ENCODE measurements at places on chromosomes 5 and 9.

- H3K4me1 ChIP-seq: peaks cover 3% of the 10 kb centered on the region
- H3K27ac ChIP-seq: no peak overlapping the region
- H3K36me3 ChIP-seq: no peaks in the 10 kb centered on the region
- no peaks in the 10 kb centered on the region for H3K27me3 ChIP-seq
Observed at GRCh38 chr9:72473474-72474261, 47.7 kb upstream of the TMC1 start.

GRCh38 chr9:113504725-113505590 lies 41.4 kb downstream of the RGS3 start:
- no peaks in the 10 kb centered on the region for H3K36me3 ChIP-seq
- H3K27me3 ChIP-seq: no peaks in the 10 kb centered on the region
- DNase-seq: no peak
- no peak overlapping the region for H3K4me3 ChIP-seq

GRCh38 chr5:15353086-15353645 lies 146.8 kb upstream of the FBXL7 start:
- no peak overlapping the region for H3K27ac ChIP-seq
- H3K27me3 ChIP-seq: no peaks in the 10 kb centered on the region
- no peaks in the 10 kb centered on the region for H3K36me3 ChIP-seq
- no peak overlapping the region for H3K4me3 ChIP-seq
- DNase-seq: no peak
- no peaks in the 10 kb centered on the region for H3K4me1 ChIP-seq

GRCh38 chr9:127204771-127205470 lies 59.7 kb upstream of the GARNL3 start:
- no peaks in the 10 kb centered on the region for H3K27me3 ChIP-seq
- no peak overlapping the region for H3K27ac ChIP-seq

- no peak for DNase-seq
- no peak overlapping the region for H3K27ac ChIP-seq
- peaks cover 29% of the 10 kb centered on the region for H3K36me3 ChIP-seq
- H3K4me3 ChIP-seq: no peak overlapping the region
Observed at GRCh38 chr9:123008909-123009308, 24.6 kb upstream of the GPR21 start.

DNA sequence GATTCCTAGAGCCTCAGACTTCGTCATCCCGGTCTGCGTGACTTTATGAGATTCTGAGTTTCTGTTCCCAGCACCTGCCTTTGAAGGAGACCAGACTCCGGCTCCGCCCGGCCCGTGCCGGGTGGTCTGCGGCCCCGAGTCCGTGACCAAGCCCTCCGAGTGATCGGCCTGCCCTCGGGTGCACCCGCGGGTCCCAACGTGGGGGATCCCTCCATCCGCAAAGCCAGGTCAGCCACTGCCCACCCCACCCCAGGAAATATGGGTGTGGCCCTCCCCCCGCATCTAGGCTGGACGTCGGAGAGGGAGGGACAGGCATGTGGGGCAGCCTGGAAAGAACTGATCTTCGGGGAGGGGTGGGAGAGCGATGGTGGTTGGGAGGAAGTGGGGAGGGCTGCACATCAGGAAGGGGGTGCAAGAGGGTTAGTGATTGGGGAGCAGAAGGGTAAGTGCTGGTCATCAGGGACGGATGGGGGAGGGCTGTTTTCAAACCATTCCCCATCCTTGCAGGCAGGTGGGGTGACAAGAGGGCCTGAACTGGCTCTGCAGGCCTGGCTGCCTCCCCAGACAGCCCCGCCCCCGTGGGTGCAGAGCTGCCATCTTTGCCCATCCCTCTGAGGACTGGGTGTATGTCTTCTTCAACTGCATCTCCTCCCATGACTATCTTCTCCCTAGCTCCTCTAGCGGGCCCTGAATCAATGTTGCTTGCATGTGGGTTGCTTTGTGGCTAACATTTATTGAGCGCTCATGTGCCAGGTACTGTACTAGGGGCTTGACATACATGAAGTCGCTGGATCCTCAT lies 747 bp downstream of the LRSAM1 start:
- no peaks in the 10 kb centered on the region for H3K27me3 ChIP-seq
- peak overlapping the region; percentile 94 for H3K4me3 ChIP-seq
- H3K36me3 ChIP-seq: peaks cover 19% of the 10 kb centered on the region
- peak overlapping the region; percentile 84 for H3K27ac ChIP-seq

DNA sequence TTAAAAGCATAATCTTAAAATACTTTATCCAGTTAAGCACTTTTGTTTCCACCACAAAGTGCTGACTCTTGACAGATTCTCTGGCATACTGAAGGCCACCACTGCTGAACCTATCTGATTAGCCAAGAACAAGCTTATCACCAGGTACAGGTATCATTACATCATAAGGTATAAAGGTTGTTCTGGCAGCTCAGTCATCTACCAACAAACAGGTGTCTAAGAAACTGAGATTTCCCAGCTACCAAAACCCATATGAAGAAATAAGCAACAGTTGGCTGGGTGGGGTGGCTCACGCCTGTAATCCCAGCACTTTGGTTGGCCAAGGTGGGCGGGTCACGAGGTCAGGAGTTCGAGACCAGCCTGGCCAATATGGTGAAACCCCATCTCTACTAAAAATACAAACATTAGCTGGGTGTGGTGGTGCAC lies 5.0 kb downstream of the MTMR12 start:
- H3K27me3 ChIP-seq: no peaks in the 10 kb centered on the region
- no peak overlapping the region for H3K27ac ChIP-seq
- DNase-seq: no peak
- H3K36me3 ChIP-seq: no peaks in the 10 kb centered on the region

DNA sequence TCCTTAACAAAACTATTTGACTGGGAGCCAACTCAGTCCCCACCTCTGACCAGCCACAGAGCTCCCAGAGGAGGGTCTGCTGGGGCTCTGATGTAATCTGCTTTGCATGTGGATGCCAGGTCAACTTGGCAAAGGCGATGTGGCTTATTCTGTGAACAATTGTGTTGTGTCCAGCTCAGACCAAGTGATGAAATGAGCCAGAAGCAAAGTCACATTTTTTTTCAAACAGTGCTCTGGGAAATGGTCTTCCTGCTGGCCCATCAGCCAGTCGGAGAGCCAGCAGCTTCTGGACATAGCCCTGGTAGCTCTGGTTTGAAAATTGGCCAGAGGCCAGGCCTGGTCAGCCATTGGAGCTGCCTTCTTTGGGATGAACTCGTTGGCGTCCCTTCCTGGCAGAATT lies 86.5 kb downstream of the ANGPTL2 start:
- H3K27ac ChIP-seq: no peak overlapping the region
- no peak for DNase-seq
- no peaks in the 10 kb centered on the region for H3K27me3 ChIP-seq
- no peaks in the 10 kb centered on the region for H3K36me3 ChIP-seq
- no peaks in the 10 kb centered on the region for H3K4me1 ChIP-seq

GRCh38 chr9:22044583-22044982 lies 35.5 kb upstream of the CDKN2B start:
- no peak overlapping the region for H3K27ac ChIP-seq
- peaks cover 11% of the 10 kb centered on the region for H3K4me1 ChIP-seq
- H3K27me3 ChIP-seq: no peaks in the 10 kb centered on the region
- no peak for DNase-seq

DNA sequence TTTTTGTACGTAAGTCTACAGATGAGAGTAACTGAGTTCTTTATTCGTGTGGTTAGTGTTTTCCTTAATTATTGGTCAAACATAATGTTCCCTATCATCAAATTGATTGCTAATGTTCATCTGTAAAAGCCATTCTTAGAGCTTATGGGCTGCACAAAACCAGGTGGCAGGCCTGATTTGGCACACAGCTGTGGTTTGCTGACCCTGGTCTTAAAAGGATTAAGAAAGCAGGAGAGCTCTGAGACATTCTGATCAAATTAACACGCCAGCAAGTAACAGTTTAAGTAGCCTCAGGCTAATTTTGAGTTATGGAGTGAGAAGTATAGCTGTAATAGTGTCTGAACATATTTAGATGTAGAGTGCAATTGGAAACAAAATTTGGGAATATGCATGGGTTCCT lies 63.2 kb downstream of the PRR16 start:
- H3K27me3 ChIP-seq: no peaks in the 10 kb centered on the region
- no peaks in the 10 kb centered on the region for H3K36me3 ChIP-seq
- H3K4me3 ChIP-seq: no peak overlapping the region
- H3K27ac ChIP-seq: no peak overlapping the region

- H3K36me3 ChIP-seq: no peaks in the 10 kb centered on the region
- H3K4me1 ChIP-seq: no peaks in the 10 kb centered on the region
- H3K27me3 ChIP-seq: peaks cover 3% of the 10 kb centered on the region
- no peak overlapping the region for H3K4me3 ChIP-seq
Observed at GRCh38 chr5:132271251-132272246, 14.1 kb downstream of the PDLIM4 start.

GRCh38 chr9:133078486-133078885 lies 16.7 kb downstream of the CEL start:
- no peaks in the 10 kb centered on the region for H3K4me1 ChIP-seq
- DNase-seq: no peak
- no peak overlapping the region for H3K27ac ChIP-seq
- no peaks in the 10 kb centered on the region for H3K36me3 ChIP-seq
- no peak overlapping the region for H3K4me3 ChIP-seq

- no peaks in the 10 kb centered on the region for H3K27me3 ChIP-seq
- no peak overlapping the region for H3K4me3 ChIP-seq
- H3K27ac ChIP-seq: no peak overlapping the region
- H3K36me3 ChIP-seq: no peaks in the 10 kb centered on the region
Observed at GRCh38 chr9:112355427-112355897, 22.0 kb upstream of the PTBP3 start.

GRCh38 chr5:142063878-142064331 lies 44.7 kb upstream of the NDFIP1 start:
- H3K27ac ChIP-seq: no peak overlapping the region
- H3K4me1 ChIP-seq: peaks cover 4% of the 10 kb centered on the region
- DNase-seq: peak; percentile 3
- no peak overlapping the region for H3K4me3 ChIP-seq

DNA sequence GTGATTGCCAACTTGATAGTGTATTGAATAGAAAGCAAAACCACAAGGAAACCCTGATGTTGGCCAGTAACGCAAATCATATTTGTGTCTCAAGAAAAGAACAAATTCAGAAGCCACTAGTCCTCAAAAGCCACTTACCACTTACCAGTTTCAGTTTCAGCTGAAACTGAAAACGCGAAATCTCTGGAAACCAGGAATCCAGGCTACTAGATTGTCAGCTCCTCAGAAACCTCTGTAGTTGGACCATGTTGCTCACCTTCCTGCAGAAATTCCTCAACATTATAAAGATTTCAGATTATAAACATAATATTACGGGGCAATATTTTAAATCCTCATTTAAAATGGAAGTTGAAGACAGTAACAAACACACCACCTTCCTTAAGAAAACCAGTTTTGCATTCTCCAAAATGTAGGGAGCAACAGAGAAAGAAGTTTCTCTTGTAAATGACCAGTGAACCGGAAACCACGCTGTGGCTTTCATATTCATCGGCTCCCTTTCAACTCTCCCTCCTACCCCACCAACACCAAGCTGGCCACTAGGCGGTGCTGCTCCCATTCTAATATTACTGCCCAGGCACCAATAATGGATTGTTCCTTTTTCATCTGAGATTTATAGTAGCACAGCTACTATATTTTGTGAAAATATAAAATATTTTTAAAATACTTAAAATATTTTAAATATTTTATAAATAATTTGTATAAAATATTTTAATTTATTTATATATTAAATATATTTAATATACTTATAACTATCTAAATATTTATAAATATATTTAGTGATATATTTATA lies 8.7 kb upstream of the TMED7 start:
- peak; percentile 73 for DNase-seq
- peaks cover 7% of the 10 kb centered on the region for H3K4me1 ChIP-seq
- H3K27ac ChIP-seq: no peak overlapping the region
- peak overlapping the region; percentile 6 for H3K4me3 ChIP-seq
- peaks cover 3% of the 10 kb centered on the region for H3K27me3 ChIP-seq

DNA sequence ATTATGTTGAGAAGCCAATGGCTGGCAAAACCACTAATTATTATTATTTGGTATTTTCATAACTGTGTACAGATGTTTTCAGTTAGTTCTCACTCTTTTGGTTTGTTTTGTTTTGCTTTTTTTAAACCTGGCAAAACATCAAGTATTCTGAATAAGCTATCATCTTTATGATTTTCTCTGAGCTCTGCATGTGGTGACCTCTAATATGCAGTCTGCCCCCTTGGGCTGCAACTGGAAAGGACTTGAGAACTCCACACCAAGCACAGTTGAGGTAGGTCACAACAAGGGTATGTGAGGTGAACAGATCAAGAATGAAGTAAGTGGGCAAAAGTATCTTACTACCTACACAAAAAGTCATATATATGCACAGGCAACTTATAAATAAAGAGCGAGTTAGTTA lies 202.2 kb downstream of the NFIB start:
- H3K27ac ChIP-seq: no peak overlapping the region
- H3K4me1 ChIP-seq: no peaks in the 10 kb centered on the region
- H3K27me3 ChIP-seq: no peaks in the 10 kb centered on the region

GRCh38 chr9:131237291-131237690 lies 39.0 kb downstream of the FAM78A start:
- H3K27ac ChIP-seq: peak overlapping the region; percentile 64
- no peaks in the 10 kb centered on the region for H3K27me3 ChIP-seq
- no peak for DNase-seq

GRCh38 chr5:115335301-115335700 lies 38.8 kb upstream of the CCDC112 start:
- no peak overlapping the region for H3K4me3 ChIP-seq
- no peaks in the 10 kb centered on the region for H3K4me1 ChIP-seq
- no peaks in the 10 kb centered on the region for H3K36me3 ChIP-seq
- DNase-seq: no peak
- H3K27ac ChIP-seq: no peak overlapping the region

- H3K4me3 ChIP-seq: no peak overlapping the region
- no peak for DNase-seq
- H3K4me1 ChIP-seq: no peaks in the 10 kb centered on the region
- H3K27me3 ChIP-seq: no peaks in the 10 kb centered on the region
- no peak overlapping the region for H3K27ac ChIP-seq
Observed at GRCh38 chr9:98009936-98010335, 26.8 kb downstream of the ANP32B start.

- no peaks in the 10 kb centered on the region for H3K27me3 ChIP-seq
- H3K4me1 ChIP-seq: no peaks in the 10 kb centered on the region
- H3K4me3 ChIP-seq: no peak overlapping the region
Observed at GRCh38 chr9:9341203-9341602, 1271.6 kb downstream of the PTPRD start.

DNA sequence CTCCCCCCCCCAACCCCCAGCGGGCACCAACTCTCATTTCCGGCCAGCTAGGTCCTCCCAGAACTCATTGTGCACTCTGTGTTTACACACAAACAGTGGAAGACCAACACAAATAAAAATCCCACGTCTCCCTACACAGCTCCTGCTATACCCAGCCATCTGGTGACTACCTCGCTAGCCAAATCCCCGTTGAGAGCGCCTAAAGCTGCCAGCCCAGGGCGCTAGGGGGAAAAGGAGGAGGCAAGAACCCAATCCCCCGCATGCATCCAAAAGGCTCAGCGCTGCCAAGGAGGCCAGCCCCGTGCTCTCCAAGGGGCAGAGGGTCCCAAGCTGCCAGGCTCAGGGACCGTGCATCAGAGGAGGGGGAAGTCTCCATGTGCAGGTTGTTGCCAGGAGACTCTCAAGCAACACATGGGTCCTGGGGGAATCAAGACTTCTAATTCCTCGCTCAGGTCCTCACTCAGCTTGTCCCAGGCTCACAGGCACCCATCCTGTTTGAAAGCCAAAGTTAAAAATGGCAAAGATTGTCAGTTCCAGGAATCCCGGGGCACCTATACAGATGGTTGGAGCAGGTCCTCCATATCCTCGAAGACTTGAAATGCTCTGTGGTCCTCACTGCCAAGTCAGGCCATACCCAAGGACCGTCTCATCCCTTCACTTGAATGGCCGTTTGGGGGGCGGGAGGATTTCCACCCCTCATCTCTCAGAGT lies 2.7 kb downstream of the ASTN2 start:
- peaks cover 13% of the 10 kb centered on the region for H3K27me3 ChIP-seq
- H3K4me1 ChIP-seq: no peaks in the 10 kb centered on the region
- H3K36me3 ChIP-seq: no peaks in the 10 kb centered on the region
- no peak overlapping the region for H3K4me3 ChIP-seq
- DNase-seq: no peak
- H3K27ac ChIP-seq: no peak overlapping the region

Measured in effector memory CD4-positive, alpha-beta T cell (primary cell).